Tongue (tissue), 3 donors: ENCODE measurements at places on chromosomes 4 and X. TPM values are rescaled to one million over a fixed set of nuclear protein-coding genes. Genes with fewer than 3 reads are reported as not detected.

The SERTM2 gene
- 7.9 TPM for total RNA-seq

- no peak for DNase-seq
Observed at GRCh38 chr4:86357608-86358007, 2.2 kb downstream of the MAPK10 start.

The IL13RA2 gene
- 1.6 TPM for total RNA-seq

The SSX1 gene
- not detected for total RNA-seq

DNA sequence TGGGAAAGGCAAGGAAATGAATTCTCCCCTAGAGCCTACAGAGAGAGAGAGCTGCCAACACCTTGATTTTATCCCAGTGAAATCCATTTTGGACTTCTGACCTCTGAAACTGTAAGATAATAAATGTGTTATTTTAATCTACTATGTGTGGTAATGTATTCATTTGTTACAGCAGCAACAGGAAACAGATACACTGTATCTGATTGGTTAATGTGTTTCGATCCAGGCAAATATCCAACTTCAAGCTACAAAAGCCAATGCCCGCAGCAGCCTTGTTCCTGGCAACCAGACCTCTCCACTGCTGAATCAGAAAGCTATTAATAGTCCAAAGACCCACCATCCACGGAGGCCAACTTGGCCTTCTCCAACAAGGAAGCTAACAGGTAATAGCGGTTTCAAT, 318.1 kb downstream of the PTTG2 start:
- DNase-seq, result no peak

DNA sequence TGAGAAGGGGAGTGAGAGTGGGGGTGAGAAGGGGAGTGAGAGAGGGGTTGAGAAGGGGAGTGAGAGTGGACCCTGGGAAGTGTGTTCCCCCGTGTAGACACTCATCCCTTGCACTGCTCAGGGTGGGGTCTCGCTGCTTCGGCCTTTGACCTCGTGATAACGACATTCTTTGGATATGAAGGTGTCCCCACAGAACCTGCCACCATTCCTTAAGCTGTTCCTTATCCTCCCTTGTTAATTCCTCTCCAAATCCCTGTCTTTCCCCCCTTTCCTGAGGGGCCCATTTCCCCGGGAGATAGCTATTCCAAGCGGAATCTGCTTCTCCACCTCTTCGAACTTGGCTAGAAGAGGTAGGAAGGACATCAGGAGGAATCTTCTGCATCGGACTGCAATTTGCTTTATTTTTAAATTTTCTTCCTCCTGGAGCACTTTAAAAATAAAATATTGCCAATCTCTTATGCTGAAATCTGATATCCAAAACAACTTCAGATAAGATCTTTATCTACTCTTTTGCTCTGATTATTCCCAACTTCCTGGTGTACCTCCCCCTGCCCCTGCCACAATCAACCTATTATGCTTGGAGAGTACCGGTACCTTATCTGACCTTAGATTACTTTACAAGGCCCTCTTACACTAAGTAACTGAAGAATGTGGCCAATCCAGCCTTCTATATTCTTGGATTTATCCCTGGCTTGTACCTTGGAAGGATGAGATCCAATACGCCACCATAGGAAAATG, 15.6 kb downstream of the TRIML1 start:
- no peak for DNase-seq

The AVPR2 gene
- total RNA-seq, result 1.7 TPM

DNA sequence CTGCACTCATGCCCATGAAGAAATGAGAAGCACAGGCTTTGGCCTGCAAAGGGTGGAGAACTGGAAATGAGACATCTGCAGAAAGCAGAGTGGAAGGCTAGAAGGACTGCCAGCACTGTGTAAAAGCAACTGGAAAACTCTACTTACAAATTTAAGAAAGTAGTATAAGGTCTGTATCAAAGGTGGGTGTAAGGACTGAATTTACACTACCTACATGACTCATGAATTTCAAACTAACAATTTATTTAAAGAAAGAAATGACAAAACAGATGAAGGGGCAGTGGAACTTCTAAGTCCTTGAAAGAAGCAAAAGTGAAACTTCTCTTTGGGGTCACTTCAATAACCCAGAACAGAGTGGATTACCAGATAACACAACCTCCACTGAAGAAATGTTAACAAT, 71.2 kb downstream of the SLC10A7 start:
- no peak for DNase-seq

DNA sequence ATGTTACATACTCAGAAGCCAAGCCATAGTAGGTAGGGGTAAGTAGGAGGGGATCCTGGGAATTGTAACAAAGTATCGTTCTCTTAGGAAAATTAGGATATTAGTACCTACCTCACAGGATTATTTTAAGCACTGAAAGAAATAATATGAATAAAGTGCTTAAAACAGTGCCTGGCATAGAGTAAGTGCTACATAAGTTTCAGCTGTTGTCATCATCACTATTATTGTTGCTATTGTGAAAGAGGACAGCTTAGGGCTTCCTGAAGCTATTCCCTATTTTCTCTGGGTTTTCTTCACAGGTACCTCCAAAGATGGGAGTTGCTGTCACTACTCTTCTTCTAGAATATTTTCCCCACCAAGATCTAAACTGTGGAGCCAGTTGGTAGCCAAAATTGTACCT, 443.7 kb upstream of the FGF16 start:
- DNase-seq, result no peak

- DNase-seq, result peak; percentile 70
Observed at GRCh38 chrX:109475174-109475891, 6.6 kb downstream of the GUCY2F start.

DNA sequence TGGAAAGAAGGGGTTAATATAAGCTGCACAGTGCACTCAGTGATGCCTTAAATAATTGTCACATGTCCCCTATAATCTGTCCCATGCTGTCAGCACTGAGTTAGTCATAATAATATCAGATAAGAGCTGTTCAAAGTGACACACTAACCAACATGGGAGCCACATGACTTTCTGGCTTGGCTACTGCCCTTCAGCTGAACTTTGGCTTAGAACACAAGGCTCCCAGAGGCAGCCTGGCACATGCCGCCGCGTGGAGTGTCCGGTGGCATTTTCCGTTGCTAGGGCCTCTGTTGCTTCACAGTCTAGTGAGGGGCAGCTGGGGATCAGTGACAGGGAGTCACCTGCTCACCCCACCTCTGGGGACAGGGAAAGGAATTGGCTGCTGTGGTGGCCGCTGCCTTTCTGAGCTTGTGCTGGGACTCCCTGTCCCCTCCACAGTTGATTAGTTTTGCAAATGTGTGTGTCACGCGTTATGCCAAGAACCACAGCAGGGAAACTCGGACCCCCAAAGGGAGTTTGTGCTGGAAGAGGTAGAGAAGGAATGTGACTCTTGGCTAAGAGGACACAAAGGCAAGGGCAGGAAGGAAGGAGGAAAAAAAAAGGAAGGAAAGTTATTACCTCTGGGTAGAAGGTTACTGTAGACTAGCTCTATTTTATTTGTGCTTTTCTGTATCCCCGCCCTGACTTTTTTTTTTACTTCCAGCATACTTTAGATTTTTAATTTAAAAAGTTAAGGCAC, 41.1 kb upstream of the PPARGC1A start:
- DNase-seq, result peak; percentile 85

DNA sequence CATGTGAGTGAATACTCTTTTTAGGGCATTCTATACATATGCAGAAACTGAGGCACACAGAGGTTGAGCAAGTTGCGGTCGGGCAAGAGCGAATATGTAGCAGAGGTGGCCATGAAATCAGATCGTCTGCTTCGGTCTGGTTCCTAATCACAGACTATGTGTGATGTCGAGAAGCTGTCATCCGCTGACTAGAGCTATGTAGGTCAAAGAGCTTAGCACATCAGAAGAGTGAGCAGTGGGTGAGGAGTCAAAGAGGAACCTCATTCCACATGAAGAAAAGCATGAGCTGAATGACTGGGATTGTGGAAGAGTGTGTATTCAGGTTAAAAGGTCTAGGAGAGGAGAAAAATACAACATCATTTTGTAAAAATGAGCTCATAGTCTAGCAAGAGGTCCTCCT, 19.0 kb downstream of the GAB3 start:
- DNase-seq, result no peak

GRCh38 chrX:30301963-30302362, 7.2 kb downstream of the NR0B1 start:
- peak; percentile 27 for DNase-seq

DNA sequence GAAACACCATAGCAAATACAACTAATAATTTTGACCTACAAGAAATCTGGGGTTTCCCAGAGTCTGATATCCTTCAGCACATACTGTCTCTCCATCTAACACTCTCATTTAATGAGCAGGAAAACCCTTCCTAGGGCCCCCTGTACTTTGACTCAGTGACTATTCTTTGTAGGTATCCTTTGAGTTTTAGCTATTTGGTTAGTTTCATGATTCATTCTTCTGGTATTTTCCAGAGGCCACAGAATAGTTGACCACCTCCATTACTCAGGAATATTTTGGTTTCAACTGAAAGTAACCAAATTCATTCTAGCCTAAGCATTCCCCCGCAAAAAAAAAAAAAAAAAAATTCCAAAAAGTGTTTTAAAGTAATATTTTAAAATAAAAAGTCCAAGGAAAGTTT, 140.0 kb downstream of the IDS start:
- DNase-seq, result no peak

The STBD1 gene
- 64.8 TPM for total RNA-seq

DNA sequence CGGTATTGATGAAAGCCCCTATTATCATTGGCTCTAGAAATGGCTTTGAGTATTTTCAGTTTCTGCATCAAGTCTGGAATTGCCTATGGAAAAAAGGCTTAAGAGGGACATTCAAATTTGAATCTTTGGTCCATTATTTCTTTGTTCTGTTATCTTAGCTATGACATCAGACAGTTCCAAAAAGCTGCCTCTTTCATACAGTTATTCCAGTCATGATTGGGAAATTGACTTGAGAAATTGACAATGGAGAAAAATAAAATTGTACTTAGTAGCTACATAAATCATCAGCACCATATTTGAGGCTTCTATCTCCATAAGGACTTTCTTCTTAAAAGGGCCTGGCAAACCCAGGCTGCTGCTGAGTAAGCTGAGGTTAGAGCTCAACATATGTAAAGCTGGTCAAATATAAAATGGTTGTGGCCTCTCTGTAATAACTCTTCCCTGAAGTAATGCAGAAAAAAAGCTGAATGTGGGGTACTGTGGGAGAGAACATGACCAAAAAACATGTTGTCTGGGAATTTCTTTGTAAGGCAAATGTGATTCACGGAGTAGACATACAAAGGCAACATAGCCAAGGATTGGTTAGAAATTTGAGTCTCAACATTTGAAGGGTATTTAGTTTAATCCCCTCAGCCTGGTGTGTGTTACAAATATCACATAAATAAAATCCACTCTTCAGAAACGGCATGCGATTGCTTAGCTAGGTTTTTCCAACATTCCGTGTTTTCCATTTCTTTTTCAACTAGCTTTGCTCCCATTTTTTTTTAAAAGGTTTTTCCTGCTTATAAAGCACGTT, 100.9 kb downstream of the LNX1 start:
- DNase-seq, result peak; percentile 65

GRCh38 chr4:86910369-86910768, 18.1 kb upstream of the C4orf36 start:
- no peak for DNase-seq

DNA sequence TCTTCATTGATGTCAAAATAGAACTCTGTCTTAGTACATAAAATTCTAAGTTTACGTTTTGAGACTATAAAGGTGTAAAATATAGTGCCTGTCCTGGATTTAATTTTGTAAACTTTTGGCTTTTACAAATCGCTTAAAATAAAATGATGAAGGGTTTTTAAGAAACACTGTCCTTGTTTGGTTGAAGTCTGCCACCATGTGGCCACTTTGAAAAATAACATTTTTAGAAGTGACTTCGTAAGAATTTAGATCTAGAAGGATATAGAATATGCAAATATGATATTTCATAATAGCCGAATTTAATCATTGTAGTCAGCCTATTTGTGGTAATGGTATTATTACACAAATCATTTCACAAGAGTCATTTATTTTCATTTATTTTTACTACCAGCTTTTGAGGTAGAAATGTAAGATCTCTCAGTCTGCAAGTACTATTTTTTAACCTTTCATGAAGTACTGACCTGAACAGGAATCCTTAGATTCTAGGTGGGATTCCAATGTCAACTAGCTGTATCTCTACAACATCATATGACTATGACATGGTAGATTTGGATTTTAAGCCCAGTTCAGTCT, 31.0 kb upstream of the FAT4 start:
- peak; percentile 56 for DNase-seq

- no peak for DNase-seq
Observed at GRCh38 chr4:48558819-48559218, 68.8 kb downstream of the ZAR1 start.

DNA sequence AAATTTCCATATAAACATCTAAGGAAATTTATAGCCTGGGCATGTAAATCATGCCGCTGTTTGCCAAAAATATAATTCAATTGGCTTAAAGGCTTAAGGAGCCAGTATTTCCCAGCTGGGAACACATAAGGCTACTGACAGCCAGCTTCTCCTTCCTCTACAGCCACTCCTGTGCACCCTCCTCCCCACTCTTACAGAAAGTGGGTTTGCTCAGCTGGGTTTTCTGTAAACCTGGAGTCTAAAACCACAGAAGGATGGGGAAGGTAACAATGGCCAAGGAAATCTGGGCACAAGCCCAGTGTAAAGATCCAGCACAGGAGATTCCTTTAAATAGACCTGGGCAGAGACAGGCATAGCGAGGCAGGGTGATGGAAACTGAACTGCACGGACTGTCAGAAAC, 18.5 kb downstream of the ACSL1 start:
- DNase-seq, result no peak

- peak; percentile 1 for DNase-seq
Observed at GRCh38 chr4:33998291-33998690, 2246.0 kb downstream of the ARAP2 start.

DNA sequence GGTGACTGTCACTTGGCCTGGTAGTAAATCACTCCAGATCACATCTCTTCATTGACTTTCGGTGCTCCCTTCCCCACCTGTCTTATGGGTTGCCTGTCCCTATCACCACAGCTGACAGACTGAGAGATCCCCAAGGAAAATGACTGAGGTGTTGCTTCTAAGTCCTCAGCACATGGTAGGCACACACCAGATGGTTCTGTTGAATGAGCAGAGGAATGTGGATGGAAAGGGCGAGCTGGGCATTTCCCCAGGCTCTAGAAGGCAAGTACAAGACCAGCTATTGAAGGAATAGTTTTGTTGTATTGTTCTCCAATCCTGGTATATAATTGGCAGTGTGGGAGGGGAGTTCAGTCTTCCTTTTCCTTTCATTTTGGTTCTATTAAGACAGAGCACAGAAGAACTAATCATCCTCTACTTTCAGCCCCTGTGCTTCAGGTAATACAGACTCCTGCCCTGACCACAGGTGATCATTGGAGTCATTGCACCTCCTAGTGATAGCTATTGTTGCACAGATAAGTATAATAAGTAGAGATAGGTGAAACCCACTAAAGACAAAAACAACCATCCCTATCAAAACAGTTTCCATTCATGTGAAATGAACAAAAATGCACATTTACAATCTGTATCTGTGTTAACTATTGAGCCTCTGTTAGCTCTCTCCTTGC, 158.6 kb downstream of the TRAM1L1 start:
- DNase-seq, result no peak

The PCDH11X gene
- total RNA-seq, result 1.5 TPM

The FAM53A gene
- 1.7 TPM for total RNA-seq

The CXXC4 gene
- 1.4 TPM for total RNA-seq

DNA sequence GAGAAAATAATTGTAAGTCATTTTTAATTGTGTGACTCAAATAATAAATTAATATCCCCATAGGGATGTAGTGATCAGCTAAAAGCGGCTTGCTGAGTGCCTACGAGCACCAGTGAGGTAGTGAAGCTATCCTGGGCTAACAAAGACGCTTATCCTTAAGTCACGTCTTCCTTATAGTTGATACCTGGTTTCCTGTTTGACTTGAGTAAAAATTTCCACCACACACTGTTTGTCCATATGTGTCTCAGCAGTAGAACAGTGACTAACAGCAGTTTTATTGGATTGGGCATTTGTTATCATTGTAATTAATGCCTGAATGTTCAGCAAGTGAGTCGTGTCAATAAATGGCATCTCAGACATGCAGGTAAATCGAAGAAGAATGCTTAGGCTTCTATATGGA, 241.1 kb downstream of the GRXCR1 start:
- no peak for DNase-seq
